ENCODE measurements at places on chromosomes 6 and 20. TPM values are rescaled to one million over a fixed set of nuclear protein-coding genes. Genes with fewer than 3 reads are reported as not detected.

The MOG gene
- total RNA-seq = not detected

DNA sequence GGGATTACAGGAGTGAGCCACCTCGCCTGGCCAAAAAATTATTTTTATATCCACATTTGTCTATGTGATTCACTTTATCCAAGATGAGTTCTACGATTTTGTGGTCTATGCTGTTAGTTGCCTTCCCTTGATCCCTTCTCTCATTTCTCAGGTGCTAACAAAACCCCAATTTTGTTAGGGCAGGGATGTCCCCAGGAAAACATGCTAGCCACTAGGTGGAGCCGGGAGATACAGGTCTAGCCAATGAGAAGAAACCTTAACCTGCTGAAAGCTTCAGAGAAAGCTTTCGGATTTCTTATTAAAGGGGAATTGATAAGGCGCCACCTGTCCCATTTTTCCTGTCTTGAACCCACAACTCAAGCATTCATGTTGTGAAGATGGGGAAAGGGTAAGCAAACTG lies 167.4 kb upstream of the OLIG3 start:
- H3K27ac ChIP-seq = no peak overlapping the region
- H3K36me3 ChIP-seq = no peaks in the 10 kb centered on the region
- H3K27me3 ChIP-seq = no peaks in the 10 kb centered on the region
- DNase-seq = peak; percentile 38
- no peak overlapping the region for H3K4me3 ChIP-seq

The MCCD1 gene
- not detected for total RNA-seq

DNA sequence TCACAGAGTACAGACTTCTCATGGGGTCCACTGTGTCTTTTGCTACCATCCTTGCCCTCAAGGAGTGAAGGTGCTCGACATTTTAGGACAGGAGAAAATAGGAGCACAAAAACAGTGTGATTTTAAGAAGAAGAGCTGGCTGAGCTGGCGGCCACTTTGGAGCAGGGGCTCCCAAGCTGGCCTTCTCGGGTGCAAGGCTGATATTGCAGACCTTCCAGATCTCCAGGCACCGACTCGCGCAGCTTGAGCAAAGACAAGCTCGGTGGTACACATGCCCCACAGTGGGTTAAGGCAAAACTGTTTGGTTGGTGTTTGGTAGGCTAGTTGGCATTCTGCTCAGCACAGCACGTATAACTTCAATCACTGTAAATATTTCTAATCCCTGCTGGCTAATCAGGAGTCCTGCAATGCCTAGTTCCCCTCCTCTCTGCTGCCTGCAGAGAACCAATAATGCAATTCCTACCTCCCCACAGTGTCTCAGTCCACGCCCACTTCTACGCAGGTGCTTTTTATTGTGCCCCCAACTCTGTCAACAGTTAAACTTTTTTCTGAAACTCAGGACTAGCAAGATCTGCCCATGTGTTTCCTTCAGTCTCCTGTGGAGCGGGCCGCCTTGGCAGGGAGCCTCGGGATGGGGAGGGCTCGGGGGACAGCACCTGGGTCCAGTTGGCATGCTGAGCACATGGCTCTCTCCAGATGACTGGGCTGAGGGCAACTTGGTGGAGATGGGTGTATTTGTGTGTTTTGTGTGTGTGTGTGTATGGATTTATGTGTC lies 12.7 kb upstream of the SMOC2 start:
- no peak for DNase-seq
- H3K4me3 ChIP-seq = no peak overlapping the region
- no peaks in the 10 kb centered on the region for H3K4me1 ChIP-seq
- H3K27me3 ChIP-seq = peaks cover 21% of the 10 kb centered on the region
- no peak overlapping the region for H3K27ac ChIP-seq

DNA sequence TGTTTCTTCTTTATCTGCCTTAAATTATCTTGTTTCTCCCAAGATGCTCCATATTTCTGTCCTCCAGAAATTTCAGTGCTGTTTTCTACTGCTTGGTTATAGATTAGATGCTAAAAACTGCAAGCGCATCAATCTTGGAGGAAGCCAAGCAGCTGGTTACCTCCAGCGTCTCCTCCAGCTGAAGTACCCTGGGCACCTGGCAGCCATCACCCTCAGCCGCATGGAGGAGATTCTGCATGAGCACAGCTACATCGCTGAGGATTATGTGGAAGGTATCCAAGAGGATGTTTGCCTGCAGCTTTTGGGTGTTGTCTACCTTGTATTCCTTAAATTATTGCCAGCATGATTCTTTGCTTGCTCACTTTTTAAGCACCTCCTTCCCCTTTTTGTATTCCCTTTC lies 3.8 kb downstream of the ACTR5 start:
- no peaks in the 10 kb centered on the region for H3K36me3 ChIP-seq
- H3K27me3 ChIP-seq = no peaks in the 10 kb centered on the region
- no peak overlapping the region for H3K27ac ChIP-seq
- peaks cover 14% of the 10 kb centered on the region for H3K4me1 ChIP-seq
- H3K4me3 ChIP-seq = no peak overlapping the region
- DNase-seq = no peak

DNA sequence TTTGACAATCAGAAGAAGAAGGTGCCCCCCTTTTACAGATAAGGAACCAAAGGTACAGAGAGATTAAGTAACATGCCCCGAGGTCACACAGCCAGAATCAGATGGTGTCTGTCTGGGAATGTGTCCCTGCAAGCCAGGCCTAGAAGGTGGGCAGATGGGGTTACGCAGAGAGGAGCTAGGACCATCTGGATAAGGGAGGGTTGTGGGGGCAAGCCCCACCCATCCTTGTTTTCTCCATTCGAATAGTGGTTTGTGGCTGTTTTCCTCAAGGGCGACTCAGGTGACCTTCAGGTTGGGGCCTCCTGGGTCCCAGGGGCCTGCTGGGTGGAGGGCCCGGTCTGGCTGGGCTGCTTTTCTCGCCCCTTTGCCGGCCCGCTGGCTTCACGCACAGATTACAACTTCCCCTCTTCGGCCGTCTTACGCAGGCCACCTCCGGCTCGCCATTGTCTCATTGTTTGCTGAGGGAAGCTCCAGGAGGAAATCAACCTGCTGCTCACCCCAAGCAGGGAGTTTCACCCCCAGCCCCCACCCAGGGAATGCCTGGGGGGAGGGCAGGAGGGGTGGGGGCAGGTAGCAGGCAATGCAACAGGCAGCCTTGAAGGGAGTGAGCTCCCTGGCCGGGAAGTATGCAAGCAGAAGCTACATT lies 30.8 kb upstream of the CSNK2A1 start:
- no peak overlapping the region for H3K27ac ChIP-seq
- H3K4me3 ChIP-seq = no peak overlapping the region
- DNase-seq = no peak
- H3K27me3 ChIP-seq = peaks cover 34% of the 10 kb centered on the region
- H3K4me1 ChIP-seq = no peaks in the 10 kb centered on the region

The RUNX2 gene
- total RNA-seq = 36.7 TPM

DNA sequence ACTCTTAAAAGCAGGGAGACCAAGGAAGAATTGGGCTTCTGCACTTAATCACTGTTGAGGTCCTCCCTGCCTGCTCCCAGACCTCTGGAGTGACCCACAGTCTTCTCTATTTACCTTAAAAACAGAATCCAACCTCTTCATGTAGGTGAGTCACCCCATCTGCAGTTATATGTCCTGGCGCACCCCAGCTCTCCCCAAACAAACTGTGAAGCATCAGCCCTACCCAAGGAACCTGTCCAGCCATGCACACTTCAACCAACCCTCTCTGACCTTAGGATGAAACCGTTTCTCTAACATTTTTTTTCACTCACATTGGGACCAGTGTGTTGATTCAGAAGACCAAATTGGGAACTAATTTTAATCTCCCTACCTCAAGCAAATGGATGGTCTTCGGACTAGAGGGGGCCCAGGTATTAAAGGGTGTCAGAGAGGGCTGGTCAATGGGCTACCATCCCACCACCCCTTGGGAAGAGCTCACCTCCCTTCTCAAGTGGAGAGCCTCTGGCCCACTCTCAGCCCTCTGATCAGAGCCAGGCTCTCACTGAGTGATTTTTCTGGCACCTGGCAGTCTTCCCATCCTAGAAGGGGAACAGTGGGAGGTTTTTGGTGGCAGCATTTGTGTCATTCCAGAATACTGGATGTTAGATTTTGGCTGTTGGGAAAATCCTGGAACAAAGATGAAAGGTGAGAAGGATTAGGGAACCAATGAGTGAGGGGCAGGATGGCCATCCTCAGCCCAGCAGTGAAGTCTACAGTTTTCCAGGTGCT lies 203.6 kb downstream of the LRFN2 start:
- no peaks in the 10 kb centered on the region for H3K27me3 ChIP-seq
- H3K36me3 ChIP-seq = no peaks in the 10 kb centered on the region
- H3K4me3 ChIP-seq = no peak overlapping the region
- H3K4me1 ChIP-seq = peaks cover 10% of the 10 kb centered on the region
- H3K27ac ChIP-seq = no peak overlapping the region
- DNase-seq = no peak

DNA sequence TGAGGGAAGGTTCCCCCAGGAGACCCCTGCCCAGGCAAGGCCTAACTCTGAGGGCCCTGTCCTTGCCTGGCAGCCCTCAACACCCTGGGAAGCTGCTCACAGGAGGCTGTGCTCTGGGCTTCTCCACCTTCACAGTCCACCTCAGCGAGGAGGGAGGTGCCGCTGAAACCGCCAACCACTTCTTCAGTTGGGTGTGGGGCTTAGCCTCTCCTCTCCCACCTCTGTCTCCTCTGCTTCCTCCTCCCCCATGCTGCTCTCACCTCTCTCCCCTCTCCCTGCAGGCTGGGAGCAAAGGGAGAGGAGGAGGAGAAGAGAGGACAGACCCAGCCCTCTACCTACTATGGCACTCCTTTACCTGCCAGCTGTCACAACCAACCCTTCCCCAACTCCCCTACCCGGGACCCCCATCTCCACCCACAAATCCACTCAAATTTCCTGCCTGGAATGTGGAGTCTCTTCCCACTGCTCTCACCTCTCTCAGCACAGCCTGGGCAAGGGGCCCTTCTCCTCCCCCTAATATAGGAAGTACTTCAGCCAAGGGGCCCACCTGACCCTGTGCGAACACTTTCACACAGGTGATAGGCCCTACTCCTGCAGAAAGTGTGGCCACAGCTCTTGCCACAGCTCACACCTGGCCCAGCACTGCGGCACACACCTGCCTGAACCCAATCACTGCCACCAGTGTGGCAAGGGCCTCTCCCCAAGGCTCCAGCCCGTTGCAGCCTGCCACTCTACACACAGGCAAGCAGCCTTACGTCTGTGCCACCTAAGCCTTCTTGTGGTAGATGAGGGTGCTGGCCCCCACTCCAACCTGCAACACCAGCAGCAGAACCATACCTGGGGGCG lies 7.2 kb downstream of the RING1 start:
- H3K27ac ChIP-seq = peak overlapping the region; percentile 95
- H3K36me3 ChIP-seq = no peaks in the 10 kb centered on the region
- DNase-seq = no peak
- H3K4me3 ChIP-seq = peak overlapping the region; percentile 90
- H3K4me1 ChIP-seq = peaks cover 28% of the 10 kb centered on the region
- no peaks in the 10 kb centered on the region for H3K27me3 ChIP-seq

The RING1 gene
- total RNA-seq = 59.1 TPM
